AML-193 (cell line): ENCODE measurements at places on chromosomes 2 and 18.
A peak's percentile ranks its signal among the peaks of the same experiment; 100 is the strongest.

GRCh38 chr2:150476286-150476685 is 11.2 kb downstream of the RND3 start:
- DNase-seq: no peak

- no peak for DNase-seq
These were observed 33.6 kb upstream of the RND3 start for GRCh38 chr2:150520887-150521664.

DNA sequence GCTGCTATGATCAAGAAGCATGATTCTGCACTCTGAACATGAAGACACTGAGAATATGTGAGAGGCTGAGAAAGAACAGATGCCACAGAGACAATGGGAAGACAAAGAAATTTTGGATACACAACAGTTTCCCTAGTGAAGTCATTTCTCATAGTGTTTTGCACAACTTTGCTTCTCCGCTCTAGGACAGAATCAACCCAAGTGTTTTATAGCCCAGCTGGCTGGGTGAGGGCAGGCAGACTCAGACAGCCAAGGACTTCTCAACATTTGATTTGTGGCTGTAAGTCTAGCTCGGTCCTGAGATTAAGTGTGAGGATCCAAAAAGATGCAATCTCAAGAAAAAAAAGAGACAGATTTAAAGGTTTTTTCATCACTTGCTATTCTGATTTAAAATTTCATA is 536.5 kb upstream of the CRIM1 start:
- DNase-seq: no peak

GRCh38 chr2:149422337-149422990 is 92.1 kb downstream of the LYPD6 start:
- DNase-seq: no peak

GRCh38 chr2:168174756-168175155 is 72.6 kb downstream of the STK39 start:
- DNase-seq: peak; percentile 68

DNA sequence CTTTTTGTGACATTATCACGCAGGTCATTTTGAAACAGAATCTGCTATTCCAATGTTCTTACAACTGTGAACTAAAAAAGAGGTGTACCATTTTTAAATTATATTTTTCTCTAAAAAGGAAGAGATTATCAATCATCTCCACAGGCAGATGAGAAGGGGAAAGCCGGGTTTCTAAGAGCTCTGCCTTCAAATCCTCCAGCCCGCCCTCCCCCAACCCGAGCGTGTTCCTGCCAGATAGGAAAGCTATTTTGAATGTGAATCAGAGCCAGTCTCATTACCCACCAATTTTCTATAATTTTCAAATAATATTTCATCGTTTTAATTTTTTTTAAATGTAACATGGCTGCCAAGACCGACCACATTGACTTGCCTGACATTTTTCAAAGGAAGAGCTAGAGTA is 65.9 kb downstream of the KCNF1 start:
- no peak for DNase-seq

GRCh38 chr2:239711911-239712570 is 311.2 kb upstream of the HDAC4 start:
- DNase-seq: no peak

GRCh38 chr2:144986691-144987090 is 466.8 kb upstream of the ZEB2 start:
- no peak for DNase-seq

DNA sequence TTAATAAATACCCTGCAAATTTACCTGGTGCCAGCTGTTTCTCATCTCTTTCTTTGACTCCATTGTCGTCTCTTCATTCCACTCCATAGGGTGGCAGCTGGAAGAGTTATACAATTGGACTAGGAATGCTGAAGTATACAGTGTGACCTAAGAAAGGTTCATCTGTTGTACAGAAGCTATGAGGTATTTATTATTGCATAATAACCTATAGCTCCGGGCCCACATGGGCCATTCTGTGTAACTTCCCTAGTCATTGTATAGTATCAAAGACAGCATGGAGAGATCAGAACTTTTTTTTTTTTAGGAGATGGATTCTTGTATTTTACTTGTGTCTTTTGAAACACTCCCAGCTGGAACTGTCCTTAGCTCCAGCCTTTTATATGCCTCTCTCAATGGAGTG is 26.2 kb downstream of the BMP10 start:
- DNase-seq: no peak

DNA sequence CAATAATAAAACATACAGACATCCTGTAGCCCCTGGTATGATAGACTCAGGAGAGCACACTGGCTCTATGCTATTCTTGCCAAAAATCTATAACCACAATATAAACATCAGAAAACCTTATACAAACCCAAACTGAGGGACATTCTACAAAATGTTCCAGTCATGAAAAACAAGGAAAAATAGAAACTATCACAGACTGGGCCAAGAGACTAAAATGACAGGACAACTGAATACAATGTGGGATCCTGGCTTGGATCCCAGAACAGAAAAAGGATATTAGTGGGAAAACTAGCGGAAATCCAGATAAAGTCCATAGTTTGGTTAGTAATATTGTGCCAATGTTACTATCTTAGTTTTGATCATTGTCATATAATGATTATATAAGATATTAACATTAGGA is 29.6 kb upstream of the EPAS1 start:
- no peak for DNase-seq

- DNase-seq: no peak
These were observed 849 bp upstream of the VRK2 start for GRCh38 chr2:58045580-58046334.

GRCh38 chr18:35623255-35623654 is 41.7 kb downstream of the GALNT1 start:
- DNase-seq: no peak

GRCh38 chr2:30949435-30949834 is 142.2 kb upstream of the CAPN13 start:
- DNase-seq: no peak
